ENCODE measurements at places on chromosomes 3 and 15. TPM values are rescaled to one million over a fixed set of nuclear protein-coding genes. Genes with fewer than 3 reads are reported as not detected.
A peak's percentile ranks its signal among the peaks of the same experiment; 100 is the strongest.

GRCh38 chr3:30658328-30659052 is 52.1 kb downstream of the TGFBR2 start:
- peak overlapping the region; percentile 98 for H3K27ac ChIP-seq
- H3K4me1 ChIP-seq = peaks cover 100% of the 10 kb centered on the region
- peaks cover 67% of the 10 kb centered on the region for H3K36me3 ChIP-seq
- H3K4me3 ChIP-seq = no peak overlapping the region
- H3K27me3 ChIP-seq = no peaks in the 10 kb centered on the region
- DNase-seq = peak; percentile 95

GRCh38 chr15:62445244-62445643 is 280.2 kb upstream of the C2CD4B start:
- H3K27ac ChIP-seq = no peak overlapping the region
- H3K27me3 ChIP-seq = no peaks in the 10 kb centered on the region
- DNase-seq = no peak
- H3K4me3 ChIP-seq = no peak overlapping the region

DNA sequence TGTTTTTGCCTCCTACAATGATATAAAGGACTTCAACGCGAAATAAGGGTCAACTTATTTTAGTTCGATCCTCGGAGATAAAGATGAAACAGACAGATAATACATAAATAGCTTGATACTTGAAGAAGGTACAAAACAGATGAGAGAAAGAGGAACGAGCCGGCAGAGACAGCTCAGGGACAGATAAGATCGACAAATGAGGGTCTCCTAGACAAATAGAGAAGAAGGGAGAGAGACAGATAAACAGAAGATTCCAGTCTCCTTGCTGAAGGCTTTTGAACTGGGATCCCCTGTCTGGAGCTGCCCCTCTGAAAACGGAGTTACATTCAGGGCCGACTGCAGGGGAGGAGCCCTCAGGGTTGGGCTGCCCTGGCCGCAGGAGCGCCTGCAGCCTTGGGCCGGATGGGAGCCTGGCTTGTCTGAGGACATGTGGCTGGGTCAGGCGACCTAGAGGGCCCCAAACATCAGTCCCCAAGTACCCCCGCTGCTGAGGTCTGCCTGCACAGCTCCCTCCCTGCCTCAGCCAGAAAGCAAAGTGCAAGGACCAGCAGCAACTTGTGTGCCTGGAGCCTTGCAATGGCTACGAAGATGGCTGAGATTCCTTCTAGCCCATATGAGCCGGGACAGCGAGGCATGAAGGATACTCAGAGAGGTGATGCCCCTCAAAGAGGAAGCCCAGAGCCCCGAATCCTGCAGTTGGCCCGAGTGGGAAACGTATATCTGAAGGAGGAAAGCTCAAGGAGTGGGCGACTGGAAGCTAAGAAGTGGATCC is 926 bp upstream of the SKOR1 start:
- H3K4me1 ChIP-seq = peaks cover 2% of the 10 kb centered on the region
- no peak overlapping the region for H3K27ac ChIP-seq
- H3K4me3 ChIP-seq = no peak overlapping the region
- DNase-seq = no peak
- no peaks in the 10 kb centered on the region for H3K36me3 ChIP-seq

- no peaks in the 10 kb centered on the region for H3K4me1 ChIP-seq
Measured at GRCh38 chr3:58296269-58296668, 9.8 kb upstream of the RPP14 start.

GRCh38 chr3:183527428-183528379 is 27.8 kb downstream of the KLHL6 start:
- no peaks in the 10 kb centered on the region for H3K36me3 ChIP-seq
- no peaks in the 10 kb centered on the region for H3K27me3 ChIP-seq
- H3K4me1 ChIP-seq = peaks cover 42% of the 10 kb centered on the region
- no peak for DNase-seq
- H3K27ac ChIP-seq = peak overlapping the region; percentile 56

DNA sequence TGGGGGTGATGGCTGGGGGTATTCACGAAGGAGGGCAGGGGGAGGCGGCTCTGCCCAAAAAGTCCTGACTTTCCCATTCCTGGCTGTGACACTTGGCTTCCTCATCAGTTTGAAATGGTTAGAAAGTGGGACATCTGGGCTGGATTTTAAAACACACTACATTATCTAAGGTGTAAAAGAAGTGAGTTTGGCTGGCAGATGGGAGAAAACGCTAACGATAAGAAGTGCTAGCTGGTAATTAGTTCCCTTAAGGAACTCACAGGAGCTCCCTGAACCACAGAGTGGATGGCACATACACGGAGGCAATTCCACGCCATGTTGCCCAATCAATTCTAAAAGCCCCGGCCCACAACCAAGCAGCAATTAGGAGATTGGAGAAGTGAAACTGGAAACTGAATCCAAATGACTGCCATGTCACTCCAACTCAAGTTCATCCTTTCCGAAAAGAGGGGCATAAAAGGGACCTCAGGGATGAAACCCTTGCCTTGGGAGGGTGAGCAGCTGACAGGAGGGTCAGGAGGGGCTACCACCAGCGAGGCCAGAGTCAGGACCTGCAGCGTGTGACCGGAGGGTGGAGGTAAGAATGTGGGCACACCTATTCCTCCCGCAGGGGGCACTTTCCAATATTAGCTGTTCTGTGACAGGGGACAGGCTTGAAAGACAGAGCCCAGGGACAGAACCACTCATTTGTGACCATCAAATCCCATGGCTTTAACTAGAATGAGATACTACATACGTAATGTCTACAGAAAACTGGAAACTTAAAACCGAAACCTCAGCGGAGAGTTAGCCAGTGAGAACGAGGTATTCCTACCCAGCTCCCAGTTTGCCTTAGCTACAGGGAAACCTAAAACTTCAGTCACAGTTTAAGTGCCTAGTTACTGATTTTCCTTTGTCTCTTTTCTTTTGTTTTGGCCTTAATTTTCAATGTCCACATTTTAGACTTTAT is 95.3 kb upstream of the OXTR start:
- H3K4me3 ChIP-seq = no peak overlapping the region
- peaks cover 16% of the 10 kb centered on the region for H3K4me1 ChIP-seq
- H3K27me3 ChIP-seq = no peaks in the 10 kb centered on the region
- no peak for DNase-seq
- H3K27ac ChIP-seq = no peak overlapping the region
- no peaks in the 10 kb centered on the region for H3K36me3 ChIP-seq

GRCh38 chr3:11718637-11719405 is 75.1 kb upstream of the VGLL4 start:
- peak; percentile 79 for DNase-seq
- H3K4me3 ChIP-seq = peak overlapping the region; percentile 96
- no peaks in the 10 kb centered on the region for H3K36me3 ChIP-seq
- peaks cover 21% of the 10 kb centered on the region for H3K4me1 ChIP-seq
- peaks cover 8% of the 10 kb centered on the region for H3K27me3 ChIP-seq
- H3K27ac ChIP-seq = peak overlapping the region; percentile 76

DNA sequence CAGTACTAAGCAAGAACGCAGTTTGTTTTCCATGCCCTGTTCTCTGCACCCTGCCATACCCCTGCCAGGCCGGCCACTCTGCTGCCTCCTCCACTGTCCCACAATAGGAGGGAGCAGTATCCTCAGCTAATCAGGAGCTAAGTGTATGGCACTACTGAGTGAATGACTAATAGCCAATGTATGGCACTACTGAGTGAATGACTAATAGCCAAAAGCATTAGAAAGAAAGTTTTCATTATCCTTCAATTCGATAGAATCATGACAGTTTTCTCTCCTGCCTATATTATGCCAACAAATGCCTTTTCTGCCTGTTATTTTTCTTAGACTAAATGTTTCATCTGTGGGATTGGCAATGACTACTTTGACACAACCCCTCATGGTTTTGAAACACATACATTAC is 107.5 kb upstream of the CHRM5 start:
- DNase-seq = peak; percentile 6
- H3K4me1 ChIP-seq = no peaks in the 10 kb centered on the region
- H3K27me3 ChIP-seq = no peaks in the 10 kb centered on the region
- no peak overlapping the region for H3K4me3 ChIP-seq
- no peak overlapping the region for H3K27ac ChIP-seq
- no peaks in the 10 kb centered on the region for H3K36me3 ChIP-seq

DNA sequence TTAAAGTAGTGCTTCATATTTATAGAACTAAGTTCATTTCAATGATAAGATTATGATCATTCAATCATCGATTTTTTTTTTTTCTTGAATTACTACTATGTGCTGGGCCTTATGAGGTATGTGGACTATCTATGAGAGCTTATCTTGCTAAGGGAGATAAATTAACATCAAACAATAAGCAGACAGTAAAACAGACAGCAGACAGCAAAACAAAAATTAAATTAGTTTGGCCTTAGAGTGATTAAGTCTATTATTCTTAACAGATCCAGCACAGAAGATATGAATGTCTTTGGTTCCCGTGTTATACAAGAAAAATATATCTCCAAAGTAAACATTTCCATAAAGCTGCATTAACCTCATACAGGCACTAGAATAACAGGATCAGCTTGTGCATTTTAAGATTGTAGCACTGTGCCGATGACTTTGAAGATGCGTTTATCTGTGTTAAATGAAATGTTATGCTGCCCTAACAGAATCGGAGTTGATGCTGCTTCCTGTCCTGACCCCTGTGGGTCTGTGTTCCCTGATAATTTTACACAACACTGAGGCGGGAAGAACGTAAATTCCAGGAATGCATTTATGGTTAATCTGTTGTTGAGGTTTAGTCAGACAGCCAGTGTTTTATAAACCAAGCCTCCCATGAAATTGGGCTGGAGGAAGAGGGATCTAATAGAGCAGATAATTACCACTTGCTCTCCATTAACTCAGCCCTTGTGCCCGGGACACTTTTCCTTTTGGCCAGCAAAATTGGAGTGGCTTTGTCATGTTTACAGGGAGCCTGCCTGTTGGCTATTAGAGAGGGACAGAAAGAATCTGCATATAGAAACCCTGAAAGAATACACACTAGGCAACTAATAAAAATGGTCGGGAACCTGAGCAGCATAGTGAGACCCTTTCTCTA is 80.8 kb downstream of the GHSR start:
- no peaks in the 10 kb centered on the region for H3K4me1 ChIP-seq
- H3K36me3 ChIP-seq = peaks cover 26% of the 10 kb centered on the region
- peak; percentile 69 for DNase-seq
- H3K27me3 ChIP-seq = no peaks in the 10 kb centered on the region
- no peak overlapping the region for H3K27ac ChIP-seq
- H3K4me3 ChIP-seq = no peak overlapping the region

DNA sequence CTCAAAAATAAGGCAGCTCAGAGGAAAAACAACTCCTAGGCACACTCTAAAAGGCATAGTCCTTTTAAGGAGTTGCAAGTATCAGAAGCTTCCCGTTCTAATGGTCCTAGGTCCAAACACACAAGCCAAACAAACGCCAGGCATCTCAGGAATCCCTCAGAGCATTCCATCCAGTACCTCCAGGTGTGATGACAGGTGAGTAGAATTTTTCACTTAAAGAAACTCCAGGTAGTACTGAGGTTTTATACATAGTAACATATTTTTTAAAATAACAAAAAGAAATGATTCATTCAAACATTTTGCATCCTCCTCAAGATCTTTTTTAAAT is 1092.3 kb downstream of the TUSC7 start:
- H3K4me3 ChIP-seq = no peak overlapping the region
- no peak for DNase-seq
- H3K36me3 ChIP-seq = no peaks in the 10 kb centered on the region
- no peak overlapping the region for H3K27ac ChIP-seq
- no peaks in the 10 kb centered on the region for H3K27me3 ChIP-seq
- H3K4me1 ChIP-seq = no peaks in the 10 kb centered on the region

GRCh38 chr15:82312586-82313349 is 36.5 kb downstream of the GOLGA6L10 start:
- no peaks in the 10 kb centered on the region for H3K36me3 ChIP-seq
- peak; percentile 69 for DNase-seq
- no peak overlapping the region for H3K27ac ChIP-seq
- H3K4me1 ChIP-seq = peaks cover 4% of the 10 kb centered on the region
- no peak overlapping the region for H3K4me3 ChIP-seq

DNA sequence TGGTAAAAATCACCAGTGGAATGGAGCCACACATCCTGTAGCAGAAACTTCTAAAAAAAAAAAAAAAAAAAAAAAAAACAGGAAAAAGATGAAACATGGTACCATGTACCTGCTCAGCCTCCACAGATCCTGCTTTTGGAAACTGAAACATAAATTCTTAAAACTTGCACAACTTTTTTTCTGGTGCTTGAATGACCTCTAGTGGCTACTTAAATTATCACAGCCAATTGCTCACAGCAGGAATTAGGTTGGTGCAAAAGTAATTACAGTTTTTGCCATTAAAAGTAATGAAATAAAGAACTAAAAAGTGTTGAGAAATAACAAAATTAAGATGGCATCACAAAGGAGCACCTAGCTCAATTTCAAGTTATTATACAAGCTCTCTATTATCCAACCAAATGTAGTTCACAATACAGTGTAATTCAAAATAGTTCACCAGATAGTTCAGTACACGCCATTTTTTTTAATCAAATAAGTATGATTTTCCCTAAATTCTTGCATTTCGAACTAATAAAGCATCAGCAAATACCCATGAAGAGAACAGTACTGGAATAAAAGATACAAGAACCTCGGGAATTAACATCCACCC is 80.6 kb downstream of the ULK4 start:
- H3K27ac ChIP-seq = no peak overlapping the region
- no peak overlapping the region for H3K4me3 ChIP-seq
- H3K27me3 ChIP-seq = no peaks in the 10 kb centered on the region
- H3K4me1 ChIP-seq = no peaks in the 10 kb centered on the region

DNA sequence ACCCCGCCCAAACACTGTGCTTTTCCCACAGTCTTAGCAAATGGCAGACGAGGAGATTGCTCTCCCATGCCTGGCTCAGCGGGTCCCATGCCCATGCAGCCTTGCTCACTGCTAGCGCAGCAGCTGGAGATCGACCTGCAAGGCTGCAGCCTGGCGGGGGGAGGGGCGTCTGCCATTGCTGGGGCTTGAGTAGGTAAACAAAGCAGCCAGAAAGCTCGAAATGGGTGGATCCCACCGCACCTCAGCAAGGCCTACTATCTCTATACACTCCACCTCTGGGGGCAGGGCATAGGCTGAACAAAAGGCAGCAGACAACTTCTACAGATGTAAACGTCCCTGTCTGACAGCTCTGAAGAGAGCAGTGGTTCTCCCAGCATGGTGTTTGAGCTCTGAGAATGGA is 27.2 kb upstream of the WDR5B start:
- no peak overlapping the region for H3K27ac ChIP-seq
- no peak overlapping the region for H3K4me3 ChIP-seq
- no peaks in the 10 kb centered on the region for H3K4me1 ChIP-seq

DNA sequence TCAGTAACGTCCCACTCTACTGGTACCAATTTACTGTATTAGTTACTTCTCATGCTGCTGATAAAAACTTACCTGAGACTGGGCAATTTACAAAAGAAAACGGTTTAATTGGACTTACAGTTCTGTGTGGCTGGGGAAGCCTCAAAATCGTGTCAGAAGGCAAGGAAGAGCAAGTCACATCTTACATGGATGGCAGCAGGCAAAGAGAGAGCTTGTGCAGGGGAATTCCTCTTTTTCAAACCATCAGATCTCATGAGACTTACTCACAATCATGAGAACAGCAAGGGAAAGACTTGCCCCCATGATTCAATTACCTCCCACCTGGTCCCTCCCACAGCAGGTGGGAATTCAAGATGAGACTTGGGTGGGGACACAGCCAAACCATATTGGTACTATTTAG is 908.2 kb upstream of the NR2F2 start:
- no peak overlapping the region for H3K4me3 ChIP-seq
- no peak for DNase-seq
- H3K27me3 ChIP-seq = no peaks in the 10 kb centered on the region
- no peaks in the 10 kb centered on the region for H3K4me1 ChIP-seq

Gene MTMR10
- 41.7 TPM for polyA plus RNA-seq

Gene STAB1
- 413 TPM for polyA plus RNA-seq

Gene XYLB
- polyA plus RNA-seq = 3.7 TPM

Gene IL5RA
- not detected for polyA plus RNA-seq

Gene POMGNT2
- 16.3 TPM for polyA plus RNA-seq

Gene ABI3BP
- polyA plus RNA-seq = 106 TPM
